ENCODE measurements at places on chromosomes 4 and X. TPM values are rescaled to one million over a fixed set of nuclear protein-coding genes. Genes with fewer than 3 reads are reported as not detected.

DNA sequence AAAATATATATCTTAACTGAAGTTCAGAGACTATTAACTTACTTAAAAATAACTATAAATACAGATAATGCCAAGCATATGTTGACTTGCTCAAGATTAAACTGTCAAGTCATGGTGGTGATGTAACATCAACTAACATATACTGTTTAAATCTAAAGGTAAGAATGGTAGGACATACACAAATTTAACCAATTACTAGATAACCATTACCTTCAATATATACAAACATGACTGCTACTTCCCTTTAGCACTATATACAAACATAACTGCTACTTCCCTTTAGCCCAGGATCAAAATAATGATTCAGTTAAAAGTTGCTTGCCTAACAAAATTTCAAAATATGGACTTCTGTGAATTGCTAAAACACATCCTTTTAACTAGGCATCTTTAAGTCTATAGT lies 14.9 kb downstream of the HNRNPD start:
- DNase-seq, result no peak
- H3K4me3 ChIP-seq, result no peak overlapping the region
- no peaks in the 10 kb centered on the region for H3K27me3 ChIP-seq
- no peaks in the 10 kb centered on the region for H3K4me1 ChIP-seq

The NIPAL1 gene
- 13.1 TPM for total RNA-seq

GRCh38 chr4:39802005-39802404 lies 104.1 kb downstream of the UBE2K start:
- H3K4me1 ChIP-seq, result no peaks in the 10 kb centered on the region
- H3K36me3 ChIP-seq, result no peaks in the 10 kb centered on the region
- no peak for DNase-seq
- H3K4me3 ChIP-seq, result no peak overlapping the region
- no peak overlapping the region for H3K27ac ChIP-seq

DNA sequence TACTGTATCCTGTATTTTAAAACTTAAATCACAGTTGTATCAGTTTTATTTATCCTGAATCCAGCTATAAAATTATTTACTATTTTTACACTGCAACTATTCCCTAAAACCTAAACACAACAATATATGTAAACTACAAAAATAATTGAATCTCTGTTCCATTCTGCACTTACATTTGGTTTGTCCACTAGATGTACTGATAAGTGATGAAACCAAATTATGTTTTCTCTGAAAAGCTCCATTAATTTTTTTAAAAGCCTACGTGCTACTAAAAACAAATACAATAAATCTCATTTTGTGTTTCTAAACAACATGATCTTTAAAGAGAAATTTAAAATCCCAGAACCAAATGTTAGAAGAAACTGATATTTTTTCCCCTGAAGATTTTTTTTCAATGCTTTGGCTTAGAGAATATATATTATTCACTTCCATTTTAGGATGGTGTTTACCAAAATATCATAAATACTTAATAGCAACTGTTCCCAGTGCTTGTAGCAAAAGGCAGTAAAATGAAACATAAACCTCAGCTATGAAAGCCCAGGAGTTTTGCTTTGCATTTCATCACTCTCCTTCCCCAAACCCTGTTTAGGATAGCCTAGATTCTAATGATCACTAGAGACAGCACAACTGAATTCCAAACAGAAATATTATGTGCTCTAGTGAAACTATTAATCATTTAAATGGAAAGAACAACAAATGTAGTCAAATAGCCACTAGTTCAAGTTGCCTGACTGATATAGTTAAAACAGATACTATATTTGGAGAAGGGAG lies 19.7 kb downstream of the ANTXR2 start:
- DNase-seq, result no peak
- H3K4me1 ChIP-seq, result peaks cover 8% of the 10 kb centered on the region
- H3K27ac ChIP-seq, result no peak overlapping the region
- no peak overlapping the region for H3K4me3 ChIP-seq

The COX18 gene
- 20.5 TPM for total RNA-seq

The AP1S2 gene
- 362 TPM for total RNA-seq

The TRIM60 gene
- not detected for total RNA-seq

DNA sequence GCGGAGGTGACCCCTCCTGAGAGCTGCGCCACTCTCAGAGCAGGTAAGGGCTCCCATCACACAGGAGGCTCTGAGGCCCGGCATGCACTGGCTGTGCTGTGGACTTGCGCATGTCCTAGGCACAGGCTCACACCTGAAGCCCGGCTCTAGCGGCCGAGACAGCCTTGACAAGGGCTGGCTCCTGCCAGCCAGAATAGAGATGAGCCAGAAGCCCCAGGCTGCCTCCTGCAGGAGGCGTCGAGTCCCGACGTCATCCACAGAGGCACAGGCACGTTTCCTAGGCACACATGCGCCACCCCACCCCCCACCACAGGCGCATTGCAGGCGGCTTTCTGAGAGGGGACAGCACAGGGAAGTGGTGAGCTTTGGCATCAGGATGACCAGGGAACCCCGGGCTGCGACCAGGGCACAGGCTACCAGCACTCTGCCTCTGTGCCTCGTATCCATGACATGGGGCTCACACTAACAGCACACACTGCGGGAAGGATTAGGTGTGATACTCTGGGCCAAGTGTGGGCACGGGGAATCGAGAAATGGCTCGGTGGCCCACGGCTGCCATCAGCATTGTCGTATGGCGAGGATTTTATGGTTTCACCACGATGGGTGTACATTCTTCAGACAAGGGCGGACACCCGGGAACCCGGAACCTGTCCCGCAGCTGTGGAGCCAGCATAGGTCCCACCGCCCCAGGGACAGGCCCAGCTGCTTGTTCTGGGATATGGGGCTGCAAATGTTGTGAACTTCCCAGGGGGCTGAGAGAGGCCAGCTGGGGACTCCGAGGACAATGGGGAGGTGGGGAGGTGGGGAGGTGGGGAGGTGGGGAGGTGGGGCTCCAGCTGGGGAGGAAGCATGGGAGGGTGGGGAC lies 90.7 kb upstream of the ADRA2C start:
- H3K27ac ChIP-seq, result no peak overlapping the region
- DNase-seq, result peak; percentile 76

The TSPAN6 gene
- total RNA-seq, result 61.3 TPM
